ENCODE measurements at places on chromosomes 16 and 17. TPM values are rescaled to one million over a fixed set of nuclear protein-coding genes. Genes with fewer than 3 reads are reported as not detected.

DNA sequence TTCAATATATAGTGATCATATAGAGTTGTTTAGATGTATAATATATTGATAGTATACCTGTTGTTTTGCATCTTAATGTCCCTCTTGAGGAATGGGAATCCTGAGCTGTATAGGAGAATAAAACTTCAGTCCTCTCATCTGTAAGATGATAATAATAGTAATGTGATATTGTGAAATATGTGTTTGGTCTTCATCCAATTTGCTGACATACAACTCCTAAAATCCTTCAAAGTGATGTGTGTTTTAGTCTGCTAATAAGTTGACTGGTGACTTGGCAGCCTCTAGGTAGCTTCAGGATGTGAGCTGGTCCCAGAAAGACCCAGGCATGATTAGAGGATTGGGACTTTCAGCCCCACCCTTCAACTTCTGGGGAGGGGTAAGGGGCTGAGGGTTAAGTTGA, 22.8 kb upstream of the NFAT5 start:
- DNase-seq = peak; percentile 51

GRCh38 chr16:47028767-47029377, 55.4 kb upstream of the DNAJA2 start:
- no peak for DNase-seq

- no peak for DNase-seq
Measured at GRCh38 chr16:65684230-65684629, 562.4 kb upstream of the CDH11 start.

- DNase-seq = no peak
Measured at GRCh38 chr17:34364751-34365150, 1.7 kb upstream of the CCL1 start.

- peak; percentile 88 for DNase-seq
Measured at GRCh38 chr16:53091466-53092211, 36.8 kb downstream of the CHD9 start.

- DNase-seq = no peak
Measured at GRCh38 chr17:79098282-79098867, 23.8 kb downstream of the ENGASE start.

DNA sequence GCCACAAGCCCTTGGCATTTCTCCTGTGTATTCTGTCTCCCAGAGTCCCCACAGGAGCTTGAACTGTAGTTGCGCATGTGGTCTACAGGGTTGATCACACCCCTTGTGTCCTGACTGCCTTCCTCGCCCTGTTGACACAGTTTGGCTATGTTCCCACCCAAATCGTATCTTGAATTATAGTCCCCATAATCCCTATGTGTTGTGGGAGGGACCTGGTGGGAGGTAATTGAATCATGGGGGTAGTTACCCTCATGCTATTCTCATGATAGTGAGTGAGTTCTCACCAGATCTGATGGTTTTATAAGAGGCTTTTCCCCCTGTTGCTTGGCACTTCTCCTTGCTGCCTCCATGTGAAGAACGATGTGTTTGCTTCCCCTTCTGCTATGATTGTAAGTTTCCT, 21.2 kb downstream of the ADAD2 start:
- no peak for DNase-seq

- peak; percentile 53 for DNase-seq
Measured at GRCh38 chr16:53502331-53503269, at the start of gene AKTIP. Gene AKTIP, minus strand, starts transcription at chr16:53503209. Its CDS starts 2,950 bp downstream, at chr16:53500259.

HAP1 gene
- total RNA-seq = under 0.01 TPM

RDM1 gene
- not detected for total RNA-seq

CLEC3A gene
- not detected for total RNA-seq

GPR139 gene
- total RNA-seq = not detected

FLCN gene
- total RNA-seq = 78.2 TPM

CLDN6 gene
- 1.1 TPM for total RNA-seq

All from fibroblast of the aortic adventitia (primary cell).